ENCODE measurements at places on chromosomes 7 and 10.

GRCh38 chr10:3034616-3035015, 32.7 kb upstream of the PFKP start:
- DNase-seq: no peak

DNA sequence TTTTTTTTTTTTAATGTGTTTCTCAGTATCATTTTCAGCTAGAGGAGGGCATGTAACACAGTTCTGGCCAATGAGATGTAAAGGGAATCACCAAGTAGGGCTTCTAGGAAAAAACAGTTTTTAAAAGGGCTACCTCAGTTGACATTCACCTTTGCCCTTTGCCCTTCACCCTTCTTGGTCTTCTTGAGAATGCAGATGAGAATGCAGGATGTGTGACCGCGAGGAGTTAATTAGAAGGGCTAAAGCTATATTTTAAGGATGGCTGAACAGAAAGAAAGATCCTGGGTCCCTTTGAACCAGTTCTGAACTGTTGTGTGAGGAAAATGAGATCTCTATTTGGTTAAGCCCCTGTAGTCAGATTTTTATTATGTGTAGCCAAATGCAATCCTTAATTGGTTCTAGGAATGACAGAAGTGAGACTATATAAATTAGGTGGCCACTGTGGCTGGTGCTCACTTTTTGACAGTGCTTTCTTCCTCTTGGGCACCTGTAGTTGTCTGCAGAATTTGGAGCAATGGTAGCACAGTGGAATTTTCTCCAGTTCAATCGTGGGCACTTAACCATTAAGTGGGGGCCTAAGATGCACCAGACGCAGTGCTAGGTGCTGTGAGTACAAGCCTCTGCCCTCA, 21.1 kb upstream of the TOMM7 start:
- DNase-seq: no peak

GRCh38 chr10:33032654-33033151, 74.7 kb upstream of the ITGB1 start:
- DNase-seq: no peak

DNA sequence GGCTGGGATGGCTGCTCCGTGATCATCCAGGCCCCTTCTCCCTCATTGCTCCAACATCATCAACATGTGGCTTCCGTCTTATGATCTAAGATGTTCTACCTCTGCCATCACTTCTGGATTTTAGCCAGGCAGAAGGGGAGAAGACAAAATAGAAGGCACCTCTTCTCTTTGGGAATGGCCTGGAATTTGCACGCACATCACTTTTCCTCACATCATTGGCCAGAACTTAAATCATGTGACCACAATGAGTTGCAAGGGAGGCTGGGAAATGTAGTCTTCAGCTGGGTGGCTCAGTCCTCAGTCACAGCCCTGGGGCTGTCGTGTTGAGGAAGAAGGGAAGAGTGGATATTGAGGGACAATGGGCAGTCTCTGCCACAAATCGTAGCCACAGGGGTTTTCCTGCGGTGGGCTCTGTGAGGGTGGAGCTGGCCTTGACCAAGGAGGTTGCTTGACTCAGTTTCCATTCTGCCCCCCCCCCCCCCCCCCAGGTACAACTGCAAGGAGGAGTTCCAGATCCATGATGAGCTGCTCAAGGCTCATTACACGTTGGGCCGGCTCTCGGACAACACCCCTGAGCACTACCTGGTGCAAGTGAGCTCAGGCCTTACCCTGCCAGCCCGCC, 50.3 kb downstream of the PALD1 start:
- no peak for DNase-seq

GRCh38 chr7:3356173-3356572, 55.1 kb downstream of the SDK1 start:
- DNase-seq: no peak

DNA sequence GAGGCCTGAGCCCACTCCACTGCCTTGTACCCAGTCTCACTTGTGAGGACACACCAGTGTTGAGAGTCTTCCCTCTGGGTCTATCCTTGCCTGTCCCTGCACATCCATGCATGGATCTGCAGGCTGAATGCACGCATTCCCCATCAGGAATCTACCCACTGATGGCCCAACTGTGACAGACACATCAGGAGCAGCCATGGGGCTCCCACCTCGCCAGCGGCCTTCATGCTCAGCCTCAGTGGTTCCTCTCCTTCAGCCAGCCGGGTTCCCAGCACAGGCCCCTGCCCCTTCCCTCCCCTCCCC, 21.3 kb downstream of the ANTXRL start:
- DNase-seq: no peak

DNA sequence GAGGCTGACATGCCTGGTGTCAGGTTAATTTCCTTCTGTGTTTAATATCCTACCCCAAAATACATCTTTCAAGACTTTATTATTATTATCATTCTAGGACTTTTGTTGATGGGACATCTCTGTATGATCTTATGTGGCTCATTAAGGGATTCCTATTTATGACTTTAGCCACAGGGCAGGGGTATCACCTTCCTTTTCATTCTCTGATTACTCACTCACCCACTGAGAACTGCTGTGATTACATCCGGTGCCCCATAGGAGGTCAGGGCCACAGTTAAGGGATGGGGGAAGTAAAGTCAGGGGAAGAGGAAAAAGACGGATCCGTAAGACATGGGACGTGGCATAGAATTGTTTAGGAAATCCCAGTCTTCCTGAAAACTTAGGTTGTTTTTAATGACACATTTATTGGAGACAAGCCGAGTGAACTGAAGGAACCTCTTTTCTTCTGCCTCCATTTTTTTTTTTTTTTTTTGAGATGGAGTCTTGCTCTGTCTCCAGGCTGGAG, 61.0 kb upstream of the PITRM1 start:
- no peak for DNase-seq

- DNase-seq: no peak
Measured at GRCh38 chr7:55249332-55249731, 115.8 kb upstream of the LANCL2 start.

GRCh38 chr10:110777017-110777416, 94.7 kb upstream of the PDCD4 start:
- DNase-seq: no peak

DNA sequence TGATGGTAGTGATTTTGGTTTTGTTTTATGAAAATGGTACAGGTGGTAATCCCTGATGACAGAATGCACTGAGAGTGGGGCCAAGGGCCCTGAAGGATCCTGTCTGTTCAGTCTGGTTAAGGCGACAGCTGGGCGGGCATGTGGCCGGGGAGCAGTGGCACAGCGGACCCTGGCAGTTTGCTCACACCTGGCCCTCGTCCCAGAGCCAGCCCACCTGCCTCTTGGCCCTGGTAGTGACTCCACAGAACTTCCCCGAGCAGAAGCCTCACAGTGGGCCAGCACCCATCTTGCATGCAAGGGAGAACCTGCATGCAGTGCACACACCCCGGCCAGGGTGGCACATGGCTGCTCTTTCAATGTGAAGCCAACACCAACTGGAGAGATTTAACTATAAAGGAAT, 82.8 kb downstream of the ALOX5 start:
- no peak for DNase-seq

GRCh38 chr10:76089556-76090180, 658.2 kb downstream of the LRMDA start:
- no peak for DNase-seq

DNA sequence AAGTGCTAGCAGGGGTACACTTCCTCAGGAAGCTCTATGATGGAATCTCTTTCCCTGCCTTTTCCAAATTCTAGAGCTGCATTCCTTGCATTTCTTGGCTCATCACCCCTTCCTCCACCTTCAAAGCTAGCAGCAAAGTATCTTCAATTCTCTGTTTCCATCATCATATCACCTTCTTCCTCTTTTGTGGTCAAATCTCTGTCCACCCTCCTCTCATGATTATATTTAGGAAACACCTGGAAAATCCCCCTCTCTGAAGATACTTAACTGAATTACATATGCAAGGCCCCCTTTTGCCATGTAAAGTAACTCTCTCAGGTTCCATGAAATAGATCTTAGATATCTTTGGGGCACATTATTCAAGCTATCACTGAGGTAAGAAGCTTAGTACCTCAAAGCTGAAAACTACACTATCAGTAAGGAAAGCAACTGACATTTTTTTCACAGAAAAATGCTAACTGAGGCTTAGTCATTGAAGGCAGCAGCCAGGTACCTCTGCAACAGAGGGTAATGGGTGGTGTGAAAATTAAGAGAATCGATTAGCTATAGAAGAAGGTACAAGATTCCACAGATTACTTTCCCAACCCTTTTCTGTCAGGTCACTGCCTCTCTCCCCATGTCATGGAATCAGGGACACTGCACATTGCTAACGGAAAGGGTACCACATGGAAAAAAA, 197.3 kb downstream of the MACC1 start:
- DNase-seq: no peak

DNA sequence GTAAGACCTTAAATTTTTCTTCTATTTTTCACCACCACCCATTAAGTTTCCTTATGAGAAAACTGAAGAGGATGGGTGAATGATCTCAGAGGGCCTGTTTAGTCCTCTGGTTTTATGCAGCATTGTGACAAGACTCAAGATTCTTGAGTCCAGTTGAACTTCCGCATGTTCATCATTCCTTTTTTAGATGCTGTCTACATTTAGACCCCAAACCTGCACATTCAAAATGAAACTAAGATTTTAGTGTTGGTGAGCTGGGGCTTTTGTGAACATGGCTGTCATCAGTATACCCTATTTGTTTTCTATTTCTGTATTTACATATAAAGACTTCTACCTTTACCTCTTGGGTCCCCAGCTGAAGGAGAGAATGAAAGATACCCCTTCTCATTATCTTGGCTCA, 31.1 kb downstream of the NET1 start:
- DNase-seq: no peak

- DNase-seq: no peak
Measured at GRCh38 chr10:8086315-8086714, 31.8 kb downstream of the GATA3 start.

- no peak for DNase-seq
Measured at GRCh38 chr7:46486256-46487206, 565.5 kb upstream of the IGFBP3 start.

DNA sequence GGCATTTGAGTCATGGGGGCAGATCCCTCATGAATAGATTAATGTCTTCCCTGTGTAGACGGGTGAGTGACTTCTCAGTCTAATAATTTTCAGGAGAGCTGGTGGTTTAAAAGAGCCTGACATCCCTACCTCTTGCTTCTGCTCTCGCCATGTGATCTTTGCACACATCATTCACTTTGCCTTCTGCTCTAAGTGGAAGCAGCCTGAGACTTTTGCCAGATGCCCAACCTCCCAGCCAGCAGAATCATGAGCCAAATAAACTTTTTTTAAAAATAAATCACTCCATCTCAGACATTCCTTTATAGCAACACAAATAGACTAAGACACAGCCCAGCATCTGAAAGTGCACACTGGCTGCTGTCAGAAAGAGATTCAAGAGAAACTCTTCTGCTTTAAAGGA, 155.2 kb downstream of the ZNF365 start:
- no peak for DNase-seq

DNA sequence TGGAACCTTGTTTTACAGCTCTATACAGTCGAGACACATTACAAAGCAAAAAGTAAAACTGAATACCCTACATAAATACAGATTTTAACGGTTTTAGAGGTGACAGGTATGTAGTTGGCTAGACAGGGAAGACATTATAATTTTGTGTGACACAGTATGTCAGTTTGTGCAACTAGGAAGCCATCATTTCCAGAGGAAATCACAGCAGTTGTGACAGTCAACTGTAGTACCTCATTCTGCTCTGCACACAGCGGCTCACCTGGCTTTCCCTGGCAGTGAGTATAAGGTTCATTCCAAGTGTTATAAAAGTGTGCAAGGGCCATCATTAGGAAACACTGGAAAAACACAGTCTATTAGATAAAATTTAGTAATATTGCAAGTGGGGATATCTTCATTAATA, 501.6 kb upstream of the PHF14 start:
- no peak for DNase-seq

GRCh38 chr10:88086187-88086960, 222.9 kb downstream of the PTEN start:
- no peak for DNase-seq

- no peak for DNase-seq
Measured at GRCh38 chr10:110836706-110837105, 35.0 kb upstream of the PDCD4 start.
